Activated CD8-positive, alpha-beta T cell treated with anti-CD3 and anti-CD28 coated beads for 36 hours (primary cell): ENCODE measurements at places on chromosomes 5 and 9.

DNA sequence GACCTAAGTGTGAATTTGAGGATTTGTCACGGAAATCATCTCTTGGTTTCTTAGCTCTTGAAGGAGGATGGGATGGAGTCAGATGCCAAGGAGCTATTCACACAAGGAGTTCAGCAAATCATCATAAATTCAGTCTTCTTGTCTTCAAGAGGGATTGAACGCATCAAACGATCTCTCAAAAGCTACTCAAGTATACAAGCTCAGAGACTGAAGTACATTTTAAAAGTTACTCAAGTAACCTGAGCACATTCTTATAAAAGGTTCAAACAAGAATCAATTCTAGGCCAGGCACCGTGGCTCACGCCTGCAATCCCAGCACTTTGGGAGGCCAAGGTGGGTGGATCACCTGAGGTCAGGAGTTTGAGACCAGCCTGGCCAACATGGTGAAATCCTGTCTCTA is 21.1 kb upstream of the GOLPH3 start:
- DNase-seq, result no peak
- peaks cover 12% of the 10 kb centered on the region for H3K27me3 ChIP-seq
- no peaks in the 10 kb centered on the region for H3K4me1 ChIP-seq
- H3K4me3 ChIP-seq, result no peak overlapping the region
- no peak overlapping the region for H3K27ac ChIP-seq

DNA sequence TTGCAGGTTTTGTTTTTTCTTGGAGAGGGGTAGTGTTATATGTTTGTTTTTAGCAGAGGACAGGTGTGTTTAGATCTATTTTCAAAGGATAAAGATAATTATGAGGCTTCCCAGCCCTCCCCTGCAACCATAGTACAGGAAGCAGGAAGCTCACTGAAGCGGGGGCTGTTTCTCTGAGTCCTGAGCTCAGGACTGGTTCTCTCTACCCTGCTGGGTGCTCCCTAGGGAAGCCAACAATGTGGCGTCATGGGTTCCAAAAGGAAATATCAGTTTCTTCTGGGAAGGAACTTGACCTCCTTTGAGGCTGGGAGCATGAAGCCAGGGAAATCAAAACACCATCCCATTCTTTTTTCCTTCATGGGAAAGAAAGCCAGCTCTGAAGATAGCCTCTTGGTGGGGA is 62.2 kb downstream of the RAD23B start:
- DNase-seq, result no peak
- no peaks in the 10 kb centered on the region for H3K27me3 ChIP-seq
- peaks cover 13% of the 10 kb centered on the region for H3K4me1 ChIP-seq

- no peak for DNase-seq
- no peak overlapping the region for H3K4me3 ChIP-seq
- H3K4me1 ChIP-seq, result peaks cover 29% of the 10 kb centered on the region
- H3K27ac ChIP-seq, result no peak overlapping the region
Observed at GRCh38 chr9:124010303-124010664, 1.3 kb upstream of the LHX2 start.

DNA sequence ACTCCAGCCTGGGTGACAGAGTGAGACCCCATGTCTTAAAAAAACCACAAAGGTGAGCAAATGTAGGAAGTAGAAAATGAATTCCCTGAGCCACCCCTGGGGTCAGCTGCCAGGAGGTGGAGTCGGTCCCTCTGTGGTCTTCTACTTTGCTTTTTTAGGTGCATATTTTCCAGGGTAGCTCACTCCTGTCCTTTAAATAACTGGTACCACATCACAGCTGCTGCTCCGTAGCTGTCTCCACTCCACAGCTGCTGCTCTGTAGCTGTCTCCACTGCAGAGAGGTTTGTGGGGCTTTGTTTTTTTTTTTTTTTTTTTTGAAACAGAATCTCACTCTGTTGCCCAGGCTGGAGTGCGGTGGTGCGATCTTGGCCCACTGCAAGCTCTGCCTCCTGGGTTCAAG is 8.9 kb downstream of the WDR5 start:
- H3K36me3 ChIP-seq, result peaks cover 56% of the 10 kb centered on the region
- H3K4me3 ChIP-seq, result no peak overlapping the region
- H3K27me3 ChIP-seq, result no peaks in the 10 kb centered on the region
- H3K27ac ChIP-seq, result no peak overlapping the region

DNA sequence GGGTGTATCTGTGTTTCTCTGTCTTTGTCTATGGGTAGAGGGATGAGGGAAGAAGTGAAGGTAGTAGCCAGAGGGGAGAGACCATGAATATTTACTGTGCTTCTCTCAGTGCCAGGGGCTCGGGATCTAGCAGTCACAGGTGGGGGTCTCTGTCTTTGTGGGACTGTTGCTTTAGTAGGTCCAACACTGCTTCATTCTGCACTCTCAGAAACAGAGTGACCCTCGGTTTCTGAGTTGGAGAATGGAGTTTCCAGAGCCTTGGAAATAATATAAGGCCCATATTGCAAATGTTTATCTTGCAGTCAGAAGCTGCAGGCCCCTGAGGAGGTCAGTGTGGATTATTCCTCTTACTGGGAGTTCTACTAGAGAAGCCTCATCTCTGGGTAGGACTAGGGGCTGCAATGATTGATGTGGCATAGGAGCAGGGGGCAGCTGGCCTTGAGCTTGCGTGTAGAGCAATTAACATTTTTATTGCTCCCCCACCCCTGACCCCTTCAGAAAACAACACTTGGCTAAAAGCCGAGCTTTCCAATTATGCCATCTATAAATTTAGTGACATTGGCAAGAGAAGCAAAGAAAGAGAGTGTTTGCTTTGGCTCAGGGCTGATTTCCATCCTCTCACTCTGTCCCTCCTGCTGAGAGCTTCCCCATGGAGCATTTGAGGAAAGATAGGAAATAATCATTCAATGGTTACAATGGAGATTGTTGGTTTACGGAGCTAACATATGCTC is 55.0 kb upstream of the TRPC7 start:
- no peaks in the 10 kb centered on the region for H3K4me1 ChIP-seq
- H3K4me3 ChIP-seq, result no peak overlapping the region
- no peak overlapping the region for H3K27ac ChIP-seq
- H3K27me3 ChIP-seq, result no peaks in the 10 kb centered on the region

GRCh38 chr5:172142709-172143215 is 45.3 kb downstream of the STK10 start:
- peaks cover 23% of the 10 kb centered on the region for H3K36me3 ChIP-seq
- no peak for DNase-seq
- peak overlapping the region; percentile 64 for H3K27ac ChIP-seq
- H3K4me1 ChIP-seq, result peaks cover 69% of the 10 kb centered on the region
- no peaks in the 10 kb centered on the region for H3K27me3 ChIP-seq

- DNase-seq, result no peak
- H3K27ac ChIP-seq, result peak overlapping the region; percentile 71
- H3K4me3 ChIP-seq, result no peak overlapping the region
- H3K36me3 ChIP-seq, result peaks cover 12% of the 10 kb centered on the region
- no peaks in the 10 kb centered on the region for H3K27me3 ChIP-seq
Observed at GRCh38 chr9:122814545-122814944, 13.8 kb downstream of the PDCL start.
